ENCODE measurements at places on chromosomes 1 and 21.

DNA sequence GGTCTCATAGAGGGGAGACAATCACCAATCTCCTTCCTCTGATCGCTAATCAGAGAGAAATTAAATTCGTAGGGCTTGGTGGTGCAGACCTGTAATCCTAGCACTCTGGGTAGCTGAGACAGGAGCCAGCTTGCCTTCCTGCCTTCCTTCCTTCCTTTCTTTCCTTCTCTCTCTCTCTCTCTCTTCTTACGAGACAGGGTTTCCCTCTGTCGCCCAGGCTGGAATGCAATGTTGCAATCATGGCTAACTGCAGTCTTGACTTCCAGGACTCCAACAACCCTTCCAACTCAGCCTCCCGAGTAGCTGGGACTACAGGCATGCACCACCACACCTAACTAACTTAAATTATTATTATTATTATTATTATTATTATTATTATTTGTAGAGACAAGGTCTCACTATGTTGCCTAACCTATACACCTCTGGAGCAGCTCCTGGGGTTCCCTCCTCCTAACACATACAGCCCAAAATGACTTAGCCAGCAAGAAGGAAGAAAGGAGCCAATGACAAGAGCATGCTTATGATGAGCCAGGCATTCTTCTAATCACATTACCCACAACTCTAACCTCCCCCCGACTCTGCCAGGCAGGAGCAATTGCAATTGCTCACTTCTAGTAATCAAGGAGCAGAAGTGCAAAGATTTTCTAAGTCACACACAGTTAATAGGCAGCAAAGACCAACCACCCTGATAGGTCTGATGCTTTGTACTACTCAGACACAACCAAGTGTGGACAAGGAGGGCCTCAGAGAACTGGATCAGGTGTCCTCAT is 105.4 kb upstream of the F3 start:
- no peak for DNase-seq

DNA sequence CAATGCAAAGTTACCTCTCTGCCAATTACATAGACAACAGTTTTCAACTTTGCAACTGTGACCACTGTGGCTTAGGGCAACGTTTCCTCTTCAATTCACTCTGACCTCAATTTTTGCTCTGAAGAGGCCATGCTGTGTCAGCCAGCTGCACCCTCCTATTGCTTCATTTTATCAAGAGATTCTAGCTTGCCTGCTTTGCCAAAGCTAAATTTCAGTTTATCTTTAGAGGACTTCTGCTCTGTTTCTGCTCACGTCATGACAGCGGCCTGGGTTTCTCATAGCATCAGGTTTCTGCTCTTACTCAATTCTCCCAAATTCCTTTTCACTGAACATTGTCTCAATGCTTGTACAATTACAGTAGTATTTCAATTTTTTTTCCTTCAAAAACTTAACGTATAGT is 154.6 kb downstream of the PLA2G4A start:
- no peak for DNase-seq

GRCh38 chr1:60916199-60916598 is 166.2 kb upstream of the NFIA start:
- DNase-seq: no peak

DNA sequence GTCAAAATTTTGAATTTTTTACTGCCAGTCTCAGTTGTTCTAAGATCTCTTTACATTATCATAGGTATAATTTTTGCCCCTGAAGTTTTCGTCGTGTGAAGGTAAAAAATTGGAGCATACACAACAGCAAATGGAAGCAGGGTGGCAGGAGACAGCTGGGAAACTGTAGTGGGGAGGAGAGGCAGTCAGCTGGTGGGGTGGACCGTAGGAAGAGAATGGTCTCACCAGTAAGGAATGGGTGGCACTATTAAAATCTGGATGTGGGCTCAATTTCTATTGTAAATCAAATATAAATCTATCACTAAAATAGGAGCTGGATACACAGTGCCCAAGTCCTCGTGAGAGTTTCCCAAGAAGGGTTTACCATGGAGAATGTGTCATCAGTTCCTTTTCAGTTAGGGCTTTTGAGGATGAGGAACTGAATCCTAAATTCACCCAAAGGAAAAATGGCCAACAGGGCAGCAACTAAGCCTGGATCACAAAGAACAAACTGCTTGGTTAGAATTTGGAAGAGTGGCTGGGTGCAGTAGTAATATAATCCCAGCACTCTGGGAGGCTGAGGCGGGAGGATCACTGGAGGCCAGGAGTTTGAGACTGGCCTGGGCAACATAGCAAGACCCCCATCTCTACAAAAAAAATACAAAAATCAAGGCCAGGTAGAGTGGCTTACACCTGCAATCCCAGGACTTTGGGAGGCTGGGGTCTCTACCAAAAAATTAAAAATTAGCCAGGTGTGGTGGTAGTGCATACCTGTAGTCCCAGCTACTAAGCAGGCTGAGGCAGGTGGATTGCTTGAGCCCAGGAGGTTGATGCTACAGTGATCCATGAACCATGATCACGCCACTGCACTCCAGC is 10.5 kb upstream of the IRF2BP2 start:
- no peak for DNase-seq

DNA sequence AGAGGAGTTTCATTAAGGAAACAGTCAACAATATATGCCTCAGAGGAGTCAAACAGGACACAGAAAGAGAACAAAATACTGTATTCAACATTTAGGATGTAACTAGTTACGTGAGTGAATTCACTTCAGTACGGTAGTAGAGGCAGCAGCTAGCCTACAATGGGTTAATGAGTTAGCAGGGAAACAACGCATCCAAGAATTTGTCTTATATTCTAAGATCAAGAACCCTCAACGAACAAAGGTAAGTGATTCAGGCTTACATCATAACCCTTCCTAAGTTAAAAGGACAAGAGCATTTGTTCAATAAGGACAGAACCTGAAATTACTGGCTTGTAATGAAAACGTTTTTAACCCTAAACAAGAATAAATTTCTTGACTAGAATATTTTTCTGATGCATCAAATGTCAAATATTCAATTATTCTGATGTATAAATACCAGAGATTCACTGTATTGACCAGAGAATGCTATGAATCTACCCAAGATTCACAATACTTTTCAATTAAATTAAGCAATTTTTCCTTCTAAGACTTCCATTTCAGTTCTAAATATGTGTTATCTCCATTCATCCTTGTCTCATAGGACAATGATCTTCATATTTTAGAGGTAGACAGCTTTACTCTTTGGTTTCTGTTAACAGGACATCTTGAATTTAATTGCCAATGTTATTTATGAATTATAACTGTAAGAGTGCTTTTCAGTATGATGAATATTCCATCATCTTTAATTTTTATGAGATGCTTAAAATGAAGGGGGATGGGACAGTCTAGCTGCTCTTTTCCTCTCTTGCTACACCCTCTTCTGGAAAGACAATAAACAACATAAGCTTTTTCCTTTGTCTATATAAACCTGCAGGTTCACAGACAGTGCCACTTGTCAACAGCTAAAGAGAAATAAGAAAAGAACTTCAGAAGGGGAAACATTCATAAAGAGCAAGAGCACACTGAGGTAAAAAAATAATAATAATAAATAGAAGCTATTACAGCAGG is 209.5 kb downstream of the SMYD3 start:
- DNase-seq: no peak

All from NCI-H1436 treated with DMSO at 0.1 percent for 48 hours (cell line).